ENCODE measurements at places on chromosomes 6 and 20. TPM values are rescaled to one million over a fixed set of nuclear protein-coding genes. Genes with fewer than 3 reads are reported as not detected.

DNA sequence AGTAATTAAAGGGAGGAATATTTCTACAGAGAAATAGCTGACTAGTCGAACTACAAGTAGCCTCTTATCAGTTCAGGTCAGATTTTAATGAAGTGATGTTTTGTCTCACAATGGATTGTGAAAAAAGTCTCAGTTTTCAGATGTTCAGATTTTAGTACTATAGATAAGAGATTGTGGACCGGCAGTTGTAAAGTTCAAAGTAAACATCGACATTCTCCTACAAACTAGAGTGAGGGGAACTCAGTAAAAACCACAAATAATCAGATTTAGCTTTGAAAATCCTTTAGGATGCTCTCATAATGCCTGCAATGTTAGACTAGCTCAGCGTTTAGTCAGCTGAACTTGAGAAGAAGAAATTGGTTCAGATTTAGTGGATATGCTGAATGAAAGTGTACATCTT is 39.9 kb downstream of the RCAN2 start:
- no peak for DNase-seq

- DNase-seq, result no peak
These were observed 35.1 kb downstream of the SCAF8 start for GRCh38 chr6:154768280-154768679.

- DNase-seq, result no peak
These were observed 85.1 kb downstream of the EYA2 start for GRCh38 chr20:46979603-46980241.

GRCh38 chr6:167766986-167767714 is 59.6 kb upstream of the AFDN start:
- no peak for DNase-seq

DNA sequence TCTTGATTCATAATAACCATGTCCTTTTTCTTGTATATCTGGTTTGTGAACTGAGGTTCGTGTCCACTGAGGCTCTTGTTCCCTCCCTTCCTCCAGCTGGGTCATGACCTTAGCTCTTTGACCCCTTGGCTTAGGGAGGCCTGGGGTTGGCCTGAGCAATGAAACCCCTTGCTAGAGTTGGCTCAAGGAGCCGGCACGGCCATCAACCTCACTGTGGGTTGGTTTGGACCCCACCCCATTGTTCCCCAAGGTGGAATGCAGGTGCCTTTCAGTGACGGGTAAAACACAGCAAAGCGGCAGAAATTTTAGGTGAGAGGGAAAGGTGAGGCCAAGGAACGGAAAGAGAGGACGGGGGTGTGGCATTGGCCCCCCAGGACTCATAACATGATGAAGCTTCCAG is 44.5 kb upstream of the PHACTR3 start:
- DNase-seq, result no peak

- DNase-seq, result no peak
These were observed 377.1 kb downstream of the CENPW start for GRCh38 chr6:126716826-126717509.

DNA sequence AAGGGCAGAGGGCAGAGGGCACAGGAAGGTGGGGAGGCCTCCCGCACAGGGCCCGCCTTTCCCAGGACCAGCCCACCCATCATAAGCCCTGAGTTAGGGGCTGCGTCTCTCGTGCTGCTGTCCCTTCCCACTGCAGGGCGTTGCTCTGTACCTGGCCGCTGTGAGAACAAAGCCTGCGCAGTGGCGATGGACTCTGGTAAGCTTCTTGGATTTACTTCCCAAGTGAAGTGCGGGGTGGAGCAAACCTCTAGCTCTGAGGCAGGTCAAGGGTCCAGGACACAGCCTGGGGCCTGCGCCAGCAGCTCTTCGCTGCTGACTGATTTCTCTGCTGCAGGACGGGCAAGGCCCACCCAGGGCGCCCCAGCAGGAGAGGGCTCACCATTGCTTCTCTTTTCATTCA is 23.9 kb downstream of the INSM1 start:
- no peak for DNase-seq

- DNase-seq, result no peak
These were observed 35.3 kb downstream of the C6orf52 start for GRCh38 chr6:10658910-10659698.

DNA sequence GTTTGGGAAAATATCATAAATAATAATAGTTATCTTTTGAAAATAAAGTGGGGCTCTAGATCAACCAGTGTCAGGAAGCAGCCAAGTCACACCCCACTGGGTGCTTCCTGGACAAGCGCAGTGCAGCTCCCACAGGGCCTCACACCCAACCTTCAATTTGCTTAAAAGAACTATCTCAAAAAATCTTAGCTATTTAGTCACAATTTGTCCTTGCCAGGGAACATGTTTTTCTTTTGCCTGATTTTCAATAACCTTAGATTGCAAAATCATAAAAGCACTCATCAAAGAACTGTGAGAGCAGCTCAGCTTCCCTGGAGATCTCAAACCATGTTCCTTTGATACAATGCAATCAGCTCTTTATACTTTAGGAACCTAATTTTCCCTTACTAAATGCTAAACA is 1.6 kb upstream of the NCOA7 start:
- no peak for DNase-seq

GRCh38 chr6:65787787-65788186 is 80.8 kb upstream of the EYS start:
- DNase-seq, result no peak

- DNase-seq, result no peak
These were observed 7.9 kb downstream of the TGM3 start for GRCh38 chr20:2303673-2304072.

DNA sequence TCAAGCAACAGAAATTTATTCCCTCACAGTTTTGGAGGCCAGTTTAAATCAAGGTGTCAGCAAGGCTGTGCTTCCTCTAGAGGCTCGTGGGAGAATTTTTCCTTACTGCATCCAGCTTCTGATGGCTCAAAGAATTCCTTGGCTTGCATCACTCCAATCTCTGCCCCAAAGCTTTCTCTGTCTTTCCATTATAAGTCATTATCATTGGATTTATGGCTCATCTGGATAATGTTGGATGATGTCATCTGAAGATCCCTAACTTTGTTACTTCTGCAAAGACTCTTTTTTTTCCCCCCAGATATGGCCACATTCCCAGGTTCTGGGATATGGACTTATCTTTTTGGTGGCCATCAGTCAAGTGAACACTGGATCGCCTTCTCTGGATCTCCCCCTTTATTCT is 146.3 kb upstream of the B3GAT2 start:
- DNase-seq, result no peak

- DNase-seq, result no peak
These were observed 239.6 kb upstream of the PLCB4 start for GRCh38 chr20:8829256-8829655.

GRCh38 chr6:131669891-131670290 is 31.3 kb downstream of the OR2A4 start:
- DNase-seq, result no peak

DNA sequence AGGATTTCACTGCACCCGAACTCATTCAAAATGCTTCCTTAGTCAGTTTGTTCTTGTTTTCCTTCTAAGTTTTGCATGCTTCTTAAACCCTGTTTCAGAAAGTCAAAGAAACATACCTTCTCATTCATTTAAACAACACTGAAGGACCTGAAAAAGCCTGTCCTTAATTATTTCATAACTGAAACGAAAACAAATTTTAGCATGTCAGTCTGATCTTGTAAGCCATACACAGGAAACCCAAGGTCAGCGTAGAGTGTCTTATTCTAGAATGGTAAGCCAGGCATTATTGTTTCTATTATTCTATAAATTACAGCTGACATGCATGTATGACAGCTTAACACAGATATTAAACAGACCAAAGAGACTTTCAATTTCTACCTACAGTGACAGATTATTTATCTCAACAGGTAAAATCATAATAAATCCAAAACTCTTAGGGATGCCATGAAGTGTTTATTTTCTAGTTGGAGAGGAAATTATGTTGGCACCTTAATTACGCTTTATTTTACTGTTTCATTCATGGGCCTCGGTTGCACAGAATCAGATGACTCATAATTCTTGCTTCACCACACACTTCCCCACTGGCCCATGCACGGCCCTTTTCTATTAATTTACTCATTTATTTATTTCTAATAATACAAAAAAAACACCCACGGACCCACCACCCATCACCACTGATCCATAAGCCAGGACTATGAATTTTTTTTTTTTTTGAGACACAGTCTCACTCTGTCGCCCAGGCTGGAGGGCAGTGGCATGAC is 39.3 kb upstream of the DUSP22 start:
- no peak for DNase-seq

- no peak for DNase-seq
These were observed 89.5 kb downstream of the SNX5 start for GRCh38 chr20:17878912-17879602.

DNA sequence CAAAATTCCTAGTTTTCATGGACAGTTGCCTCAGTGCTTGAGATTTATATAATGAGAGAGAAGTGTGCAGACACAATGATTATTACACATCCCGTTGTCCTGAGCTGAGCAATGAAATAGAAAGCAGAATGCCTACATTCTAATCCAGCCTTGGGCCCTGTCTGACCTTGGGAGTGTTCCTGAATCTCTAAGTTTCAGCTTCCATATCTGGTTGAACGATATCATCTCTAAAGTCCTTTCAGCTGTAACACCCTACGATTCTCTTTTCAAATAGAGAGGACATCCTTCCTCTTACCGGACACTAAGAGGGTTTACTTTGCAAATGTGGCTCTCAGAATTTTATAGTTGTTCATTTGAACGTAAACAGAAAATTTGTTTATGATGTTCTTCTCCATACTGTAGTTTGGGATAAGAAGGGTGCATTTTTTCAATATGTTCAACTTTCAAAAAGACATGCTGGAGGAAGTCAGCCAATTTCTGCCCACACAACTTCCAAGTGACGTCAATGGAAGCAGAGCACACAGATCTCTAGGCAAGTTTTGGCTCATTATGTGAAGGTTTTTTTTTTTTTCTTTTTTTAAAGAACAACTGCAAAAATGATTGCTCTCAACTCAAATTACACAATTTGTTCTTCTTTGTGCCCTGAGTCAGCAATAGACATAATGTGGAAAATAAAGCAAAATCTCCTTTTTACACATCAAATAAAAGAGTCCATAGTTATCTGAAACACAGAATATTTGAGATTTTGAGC is 50.4 kb downstream of the PDE7B start:
- DNase-seq, result peak; percentile 70

GRCh38 chr20:37876863-37877262 is 26.1 kb upstream of the VSTM2L start:
- no peak for DNase-seq

DNA sequence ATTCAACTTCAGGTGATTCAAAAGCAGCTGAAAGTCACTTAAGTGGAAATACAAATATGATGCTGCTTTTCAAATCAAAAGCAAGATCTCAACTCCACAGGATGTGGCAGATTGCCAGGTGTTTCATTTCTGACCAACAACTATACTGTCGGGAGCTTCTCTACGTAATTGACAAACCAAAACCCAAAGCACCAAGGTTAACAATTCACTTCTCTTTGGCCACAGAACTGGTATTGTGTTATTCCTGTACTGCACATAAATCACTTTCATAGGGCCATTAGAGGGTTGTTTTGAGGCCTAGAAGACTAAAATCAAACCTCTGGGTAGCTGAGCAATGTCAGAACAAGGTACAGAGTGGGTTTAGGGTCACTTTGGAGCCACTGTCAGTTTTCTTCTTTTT is 169.7 kb downstream of the HAO1 start:
- no peak for DNase-seq

DNA sequence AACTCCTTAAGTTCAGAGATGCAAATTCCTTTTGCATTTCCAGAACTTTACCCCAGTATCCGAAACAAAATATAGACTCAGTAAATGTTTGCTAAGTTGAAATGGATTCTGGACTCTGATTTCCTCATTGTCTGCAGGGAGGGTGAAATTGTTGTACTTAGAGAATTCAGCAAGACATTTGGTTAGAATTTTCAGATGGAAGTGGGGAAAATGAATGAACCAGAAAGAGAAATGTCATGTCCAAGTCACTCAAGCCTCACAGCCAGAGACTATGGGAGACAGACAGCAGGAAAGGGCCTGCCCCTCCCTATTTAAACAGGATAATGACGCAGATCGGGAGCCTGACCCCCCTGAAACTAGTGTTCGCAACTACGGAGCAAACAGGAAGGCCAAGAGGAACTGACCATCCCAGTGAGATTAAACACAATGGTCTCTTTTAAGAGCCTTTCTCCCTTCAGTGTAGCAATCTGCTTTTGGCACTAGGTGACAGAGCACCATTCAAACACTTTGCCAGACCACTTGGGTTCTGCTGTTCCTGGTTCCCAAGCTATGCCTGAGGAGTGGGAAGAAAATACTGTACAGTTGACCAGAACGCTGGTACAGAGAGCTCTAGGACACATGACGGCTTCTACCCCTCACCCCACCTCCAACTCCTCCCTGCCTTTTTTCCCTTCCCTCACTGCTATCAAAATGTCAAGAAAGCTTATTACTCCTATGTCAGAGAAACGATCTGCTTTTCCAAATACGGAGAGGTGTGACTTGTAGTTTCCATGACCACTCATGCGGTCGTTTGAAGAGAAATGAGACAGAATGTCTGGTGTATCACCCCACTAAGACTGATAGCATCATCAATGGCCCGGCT is 13.7 kb downstream of the NEDD9 start:
- DNase-seq, result peak; percentile 74

DNA sequence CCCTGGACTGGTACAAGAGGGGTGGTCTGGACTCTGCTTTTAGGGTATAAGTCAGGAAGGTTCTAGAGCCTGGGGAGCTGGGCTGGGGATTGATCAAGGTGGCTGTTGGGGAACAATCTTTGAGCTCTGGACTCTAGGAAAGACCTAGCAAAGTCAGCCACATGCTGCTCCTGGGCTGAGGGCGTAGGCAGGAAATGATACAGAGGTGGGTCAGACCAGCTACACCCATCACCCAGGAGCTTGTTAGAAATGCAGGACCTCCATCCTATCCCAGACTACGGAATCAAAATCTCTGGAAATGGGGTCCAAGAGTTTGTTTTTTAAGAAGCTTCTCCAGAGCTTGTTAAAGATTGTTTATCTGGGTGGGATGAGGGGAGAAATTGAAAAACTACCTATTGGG is 9.4 kb downstream of the ADTRP start:
- no peak for DNase-seq

DNA sequence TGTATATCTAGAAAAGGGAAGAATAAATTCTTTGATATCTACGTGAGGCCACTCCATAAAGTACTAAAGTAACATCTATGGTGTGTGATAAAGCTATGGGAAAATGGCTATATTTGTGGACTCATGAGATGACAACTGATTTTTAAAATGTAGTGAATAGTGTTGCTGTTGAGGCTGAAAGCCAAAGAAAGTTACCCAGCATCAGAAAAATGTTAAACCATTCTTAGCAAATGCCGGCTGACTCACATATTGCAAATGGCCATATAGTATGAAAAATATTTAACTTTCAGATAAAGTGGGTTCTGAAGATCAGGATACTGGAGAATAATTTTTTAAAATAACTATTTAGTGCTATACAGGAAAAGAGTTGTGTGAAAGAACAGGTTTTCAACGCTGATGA is 129.9 kb upstream of the GRIK2 start:
- DNase-seq, result no peak

The KHDC1 gene
- 0.80 TPM for polyA plus RNA-seq

The ZNF311 gene
- polyA plus RNA-seq, result 0.21 TPM

The IRF4 gene
- 0.29 TPM for polyA plus RNA-seq

The C2 gene
- polyA plus RNA-seq, result 1.0 TPM

The ESR1 gene
- polyA plus RNA-seq, result 0.19 TPM

The GMEB2 gene
- 8.6 TPM for polyA plus RNA-seq

The TMC2 gene
- not detected for polyA plus RNA-seq

The COL19A1 gene
- 0.72 TPM for polyA plus RNA-seq

Measured in heart left ventricle (tissue), 16 donors.